ENCODE measurements at places on chromosomes 1 and 21. TPM values are rescaled to one million over a fixed set of nuclear protein-coding genes. Genes with fewer than 3 reads are reported as not detected.

The NBPF8 gene
- 2.6 TPM for total RNA-seq

The FNDC5 gene
- total RNA-seq: 743 TPM

The ZMYM1 gene
- 12.1 TPM for total RNA-seq

The NUAK2 gene
- total RNA-seq: 8.0 TPM

The TSNAX gene
- 41.1 TPM for total RNA-seq

The GBP7 gene
- total RNA-seq: not detected

The ICOSLG gene
- total RNA-seq: 0.37 TPM

The TNFRSF18 gene
- 3.0 TPM for total RNA-seq

The PDXK gene
- 63.8 TPM for total RNA-seq

The UTS2 gene
- total RNA-seq: not detected

The MAP3K21 gene
- total RNA-seq: 0.25 TPM

The SUMO3 gene
- 63.5 TPM for total RNA-seq

The CD52 gene
- total RNA-seq: 2.8 TPM

The LCA5L gene
- not detected for total RNA-seq

The AKNAD1 gene
- total RNA-seq: not detected

The LRIG2 gene
- total RNA-seq: 23.4 TPM

The RYR2 gene
- 47.0 TPM for total RNA-seq

The C2CD4D gene
- not detected for total RNA-seq

The PGLYRP4 gene
- total RNA-seq: not detected

The FLG2 gene
- total RNA-seq: not detected

The ZNF593OS gene
- total RNA-seq: 4.2 TPM

The OR2G6 gene
- not detected for total RNA-seq

The WDR3 gene
- total RNA-seq: 22.2 TPM

The BTG3 gene
- 23.3 TPM for total RNA-seq

The TTLL10 gene
- total RNA-seq: not detected

The SAMD11 gene
- total RNA-seq: 46.2 TPM

The CHI3L2 gene
- not detected for total RNA-seq

The RXRG gene
- 10.4 TPM for total RNA-seq

The C1orf105 gene
- not detected for total RNA-seq

The PRAMEF4 gene
- total RNA-seq: not detected

The OR2L2 gene
- total RNA-seq: 0.25 TPM

The CNN3 gene
- 383 TPM for total RNA-seq

The PAPPA2 gene
- total RNA-seq: 2.3 TPM

The LRRC71 gene
- total RNA-seq: not detected

The OLIG2 gene
- total RNA-seq: 21.4 TPM

The CFHR3 gene
- total RNA-seq: not detected

The ZFP69B gene
- 10.7 TPM for total RNA-seq

The NBPF6 gene
- total RNA-seq: not detected

The S100A7 gene
- total RNA-seq: not detected

The TRIM46 gene
- 30.4 TPM for total RNA-seq

The CNTN2 gene
- 208 TPM for total RNA-seq

The MPL gene
- total RNA-seq: not detected

The KIF14 gene
- total RNA-seq: 2.9 TPM

The TCP10L gene
- 31.0 TPM for total RNA-seq

The OR6K3 gene
- total RNA-seq: not detected

The HDGF gene
- total RNA-seq: 147 TPM

The ERI3 gene
- 37.0 TPM for total RNA-seq

The FCRL5 gene
- not detected for total RNA-seq

The DENND1B gene
- total RNA-seq: 22.1 TPM

The RHOU gene
- 79.7 TPM for total RNA-seq

The SLC35A3 gene
- 7.7 TPM for total RNA-seq

The F3 gene
- total RNA-seq: 0.93 TPM

The PRAMEF14 gene
- 0.32 TPM for total RNA-seq

The C4BPA gene
- not detected for total RNA-seq

The MATN1 gene
- 0.22 TPM for total RNA-seq

The KRTAP19-3 gene
- total RNA-seq: not detected

The RCAN1 gene
- 17.7 TPM for total RNA-seq
